ENCODE measurements at places on chromosomes 16 and 17.

DNA sequence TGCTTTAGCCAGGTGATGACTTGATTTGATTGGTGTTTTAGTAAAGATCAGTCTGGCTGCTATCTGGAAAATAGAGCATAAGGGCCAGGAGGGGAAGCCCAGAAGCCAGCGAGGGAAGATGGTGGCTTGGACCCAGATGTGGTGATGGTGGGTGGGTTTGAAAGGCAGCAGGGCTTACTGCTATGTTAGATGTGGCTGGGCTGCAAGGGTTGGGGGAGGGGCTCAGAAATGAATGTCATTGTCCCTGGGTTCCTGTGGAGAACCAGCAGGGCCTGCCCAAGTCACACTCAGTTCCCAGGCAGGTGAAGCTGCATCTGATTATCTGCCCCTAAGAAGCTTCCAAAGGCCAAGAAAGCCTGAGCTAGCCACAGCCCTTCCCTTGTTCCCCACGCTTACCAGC is 71.7 kb upstream of the BRD7 start:
- DNase-seq: no peak

GRCh38 chr17:31320241-31320640 is 1.2 kb downstream of the EVI2A start:
- DNase-seq: peak; percentile 44

DNA sequence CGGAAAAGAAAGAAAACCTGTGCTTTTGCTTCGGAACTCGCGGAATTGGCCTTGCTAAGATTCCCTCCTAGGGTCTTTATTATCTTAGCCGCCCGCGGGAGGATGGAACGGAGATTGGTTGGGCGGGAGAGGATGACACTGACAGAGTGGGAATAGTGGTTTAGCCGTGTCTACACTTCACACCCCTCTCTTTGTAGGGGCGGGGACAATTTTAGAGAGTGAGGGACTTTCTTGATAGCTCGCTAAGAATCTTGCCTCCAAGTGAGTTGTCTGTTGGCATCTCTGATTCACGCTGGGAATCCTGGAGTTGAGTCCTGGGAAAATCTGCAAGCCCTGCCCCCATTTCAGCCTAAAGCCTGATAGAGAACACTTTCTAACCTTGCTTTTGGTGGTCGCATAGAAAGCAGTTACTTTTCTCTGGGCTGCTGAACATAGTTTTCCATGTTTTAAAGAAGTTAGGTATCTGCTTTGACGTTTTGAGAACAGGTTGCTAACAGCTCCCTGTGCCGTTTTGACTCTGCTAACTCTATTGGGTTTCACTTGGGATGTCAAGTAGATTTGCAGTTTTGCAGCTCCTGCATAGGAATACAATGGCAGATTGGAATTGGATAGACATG is 697 bp downstream of the NOL11 start:
- DNase-seq: peak; percentile 75

- DNase-seq: no peak
These were observed 98.0 kb upstream of the KIF2B start for GRCh38 chr17:53724726-53725125.

DNA sequence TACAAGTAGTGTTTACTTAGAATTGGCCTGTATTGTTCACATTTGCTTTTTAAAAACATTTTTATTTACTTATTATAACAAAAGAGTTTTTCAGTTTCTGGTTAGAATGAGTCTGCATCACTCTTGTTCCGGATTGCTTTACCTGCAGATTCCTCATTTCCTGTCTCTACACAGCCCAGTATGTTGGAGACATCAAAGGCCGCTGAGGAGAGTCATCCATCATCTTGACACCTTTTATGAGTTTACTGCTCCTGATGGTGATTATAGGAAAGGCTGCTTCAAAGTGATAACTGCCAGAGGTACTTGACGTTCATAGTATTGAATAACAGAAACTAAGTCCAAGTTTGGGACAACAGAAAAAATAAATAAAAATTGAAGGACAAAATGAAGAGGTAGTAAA is 490.5 kb upstream of the CA10 start:
- DNase-seq: no peak

- no peak for DNase-seq
These were observed 1.6 kb downstream of the DOC2A start for GRCh38 chr16:30009085-30009862.

DNA sequence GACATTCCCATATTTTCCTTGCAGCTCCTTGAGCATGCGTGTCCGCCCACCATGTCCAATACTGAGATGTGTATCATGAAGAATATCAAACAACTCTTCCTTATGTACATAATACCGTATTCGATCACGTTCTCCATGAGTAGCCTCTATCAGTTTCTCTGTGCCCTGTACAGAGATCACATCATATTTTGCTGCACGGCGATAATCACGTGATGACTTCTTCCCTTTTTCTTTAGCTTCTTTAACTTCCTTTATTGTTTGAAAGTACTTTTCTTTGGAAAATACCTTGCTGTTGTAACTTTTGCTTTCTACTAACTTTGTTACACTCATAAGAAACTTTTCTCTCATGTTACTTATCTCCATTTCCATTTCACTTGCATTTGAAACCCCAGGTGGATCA is 6.6 kb downstream of the KRABD2 start:
- DNase-seq: no peak

Data from NAMALWA (cell line).